ENCODE measurements at places on chromosomes 3 and 15.

- DNase-seq = no peak
Observed at GRCh38 chr3:5197022-5197421, 9.5 kb downstream of the EDEM1 start.

DNA sequence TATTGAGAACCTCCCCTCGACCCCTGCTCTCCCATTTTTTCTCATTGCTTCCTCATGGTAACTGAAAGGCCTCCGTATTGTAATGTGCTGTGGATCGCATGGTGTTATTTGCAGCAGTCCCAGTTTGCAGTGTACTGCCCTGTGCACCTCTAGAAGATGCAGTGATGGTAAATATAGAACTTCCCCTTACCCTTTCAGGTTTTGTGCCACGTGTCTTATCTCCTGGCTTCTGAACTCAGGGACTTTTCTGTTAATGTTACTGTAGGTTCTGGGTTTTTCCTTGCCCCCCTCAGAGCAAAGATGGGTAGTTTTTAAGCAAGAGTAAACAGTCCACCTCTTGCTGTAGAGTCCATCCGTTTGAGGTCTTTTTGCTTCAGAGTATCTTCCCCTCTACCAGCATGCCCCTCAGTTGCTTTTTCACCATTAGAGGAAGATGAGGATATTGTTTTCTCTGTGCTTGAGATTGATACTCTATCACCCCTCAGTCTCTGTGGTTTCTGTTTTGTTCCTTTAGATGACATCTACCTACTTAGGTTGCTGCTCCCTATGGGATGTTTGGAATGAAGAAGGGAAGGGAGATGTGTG is 22.4 kb downstream of the CHD2 start:
- no peak for DNase-seq

DNA sequence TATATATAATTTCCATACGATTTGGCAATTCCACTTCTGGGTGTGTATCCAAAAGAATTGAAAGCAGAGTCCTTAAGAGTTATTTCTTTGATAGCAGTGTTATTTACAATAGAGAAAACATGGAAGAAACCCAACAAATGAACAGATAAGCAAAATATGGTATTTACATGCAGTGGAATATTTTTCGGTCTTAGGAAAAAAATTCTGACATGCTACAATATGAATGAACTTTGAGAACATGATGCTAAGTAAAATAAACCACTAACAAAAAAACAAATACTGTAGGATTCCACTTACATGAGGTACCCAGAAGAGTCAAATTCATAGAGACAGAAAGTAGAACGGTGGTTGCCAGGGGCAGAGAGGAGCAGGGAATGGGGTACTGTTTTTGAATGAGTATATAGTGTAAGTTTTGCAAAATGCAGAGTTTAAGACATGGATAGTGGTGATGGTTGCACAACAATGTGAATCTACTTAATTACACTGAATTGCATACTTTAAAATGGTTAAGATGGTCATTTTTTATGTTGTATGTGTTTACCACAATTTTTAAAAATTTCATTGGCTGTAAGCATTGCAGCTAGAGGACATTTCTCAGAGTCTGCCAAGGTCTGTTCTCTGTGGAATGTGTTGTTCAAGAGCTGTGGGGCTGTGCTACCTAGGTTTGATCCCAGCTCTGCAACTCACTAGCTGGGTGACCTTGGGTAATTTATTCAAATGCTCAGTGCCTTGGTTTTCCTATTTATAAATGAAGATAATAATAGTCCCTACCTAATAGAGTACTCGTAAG is 122.1 kb downstream of the MEX3B start:
- no peak for DNase-seq

- DNase-seq = no peak
Observed at GRCh38 chr15:70064441-70064840, 33.3 kb downstream of the TLE3 start.

DNA sequence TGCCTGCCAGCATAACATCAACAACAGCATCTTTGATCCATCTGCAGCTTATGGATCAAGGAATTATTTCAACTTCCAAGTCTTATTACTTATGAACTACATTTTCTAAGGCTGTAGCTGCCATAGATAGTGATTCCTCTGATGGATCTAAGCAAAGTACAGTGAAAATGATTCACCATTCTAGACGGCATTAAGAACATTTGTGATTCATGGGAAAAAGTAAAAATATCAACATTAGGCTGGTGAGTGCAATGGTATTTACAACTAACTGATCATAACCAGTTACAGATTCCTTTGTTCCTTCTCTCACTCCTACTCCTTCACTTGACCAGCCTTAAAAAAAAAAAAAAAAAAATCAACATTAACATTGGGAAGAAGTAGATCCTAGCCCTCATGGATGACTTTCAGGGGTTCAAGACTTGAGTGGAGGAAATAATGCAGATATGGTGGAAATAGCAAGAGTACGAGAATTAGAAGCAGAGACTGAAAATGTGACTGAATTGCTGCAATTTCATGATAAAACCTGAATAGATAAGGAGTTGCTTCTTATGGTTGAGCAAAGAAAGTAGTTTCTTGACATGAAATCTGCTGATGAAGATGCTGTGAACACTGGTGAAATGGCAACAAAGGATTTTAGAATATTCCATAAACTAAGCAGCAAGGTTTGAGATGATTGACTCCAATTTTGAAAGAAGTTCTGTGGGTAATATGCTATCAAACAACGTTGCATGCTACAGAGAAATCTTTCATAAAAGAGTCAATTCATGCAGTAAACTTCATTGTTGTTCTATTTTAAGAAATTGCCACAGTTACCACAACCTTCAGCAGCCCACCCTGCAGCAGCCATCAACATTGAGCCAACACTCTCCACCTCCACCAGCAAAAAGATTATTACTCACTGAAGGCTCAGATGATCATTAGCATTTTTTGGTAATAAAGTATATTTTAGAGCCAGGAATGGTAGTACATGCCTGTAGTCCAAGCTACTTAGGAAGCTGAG is 22.8 kb downstream of the SLC12A6 start:
- DNase-seq = no peak

- DNase-seq = no peak
Observed at GRCh38 chr3:70916375-70917055, 604.1 kb upstream of the MDFIC2 start.

DNA sequence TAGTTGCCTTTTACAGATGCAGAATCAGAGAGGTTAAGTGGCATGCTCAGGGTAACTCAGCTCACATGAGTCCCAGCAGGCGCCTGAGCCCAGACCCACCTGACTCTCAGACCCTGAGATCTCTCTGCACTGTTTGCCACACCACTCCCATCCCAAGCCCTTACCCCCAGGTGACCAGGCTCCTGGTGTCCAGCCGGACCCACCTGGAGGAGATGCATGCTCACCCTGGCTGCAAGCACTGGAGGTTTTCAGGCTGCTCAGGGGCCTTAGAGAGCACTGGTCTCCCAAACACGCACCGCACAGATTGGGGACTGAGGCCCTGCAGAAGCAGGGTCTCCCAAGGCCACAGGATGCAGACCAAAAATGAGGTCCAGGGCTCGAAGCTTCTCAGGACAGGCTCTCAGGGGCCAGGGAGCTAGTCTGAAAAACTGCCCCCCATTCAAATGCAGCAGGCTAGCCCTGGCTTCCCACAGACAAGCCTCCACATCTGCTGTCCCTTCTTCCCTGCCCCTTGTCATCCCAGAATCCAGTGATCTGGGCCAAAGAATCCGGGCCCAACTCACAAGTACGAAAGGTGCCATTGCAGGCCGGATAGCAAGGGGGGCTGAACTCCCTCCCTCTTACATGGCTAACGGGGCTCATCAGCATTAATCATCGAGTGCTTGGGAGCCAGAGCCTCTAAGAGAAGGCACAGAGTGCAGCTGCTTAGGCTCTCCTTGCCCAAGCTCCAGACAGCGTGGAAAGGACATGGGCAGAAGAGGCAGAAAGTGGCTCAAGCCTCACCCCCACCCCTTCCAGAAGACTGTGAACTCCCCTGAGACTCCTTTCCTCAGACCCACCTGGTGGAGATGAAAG is 90.2 kb upstream of the PRR20G start:
- DNase-seq = no peak

All from right hindlimb (tissue), 1 donor.